ENCODE measurements at places on chromosomes 5 and 9.

DNA sequence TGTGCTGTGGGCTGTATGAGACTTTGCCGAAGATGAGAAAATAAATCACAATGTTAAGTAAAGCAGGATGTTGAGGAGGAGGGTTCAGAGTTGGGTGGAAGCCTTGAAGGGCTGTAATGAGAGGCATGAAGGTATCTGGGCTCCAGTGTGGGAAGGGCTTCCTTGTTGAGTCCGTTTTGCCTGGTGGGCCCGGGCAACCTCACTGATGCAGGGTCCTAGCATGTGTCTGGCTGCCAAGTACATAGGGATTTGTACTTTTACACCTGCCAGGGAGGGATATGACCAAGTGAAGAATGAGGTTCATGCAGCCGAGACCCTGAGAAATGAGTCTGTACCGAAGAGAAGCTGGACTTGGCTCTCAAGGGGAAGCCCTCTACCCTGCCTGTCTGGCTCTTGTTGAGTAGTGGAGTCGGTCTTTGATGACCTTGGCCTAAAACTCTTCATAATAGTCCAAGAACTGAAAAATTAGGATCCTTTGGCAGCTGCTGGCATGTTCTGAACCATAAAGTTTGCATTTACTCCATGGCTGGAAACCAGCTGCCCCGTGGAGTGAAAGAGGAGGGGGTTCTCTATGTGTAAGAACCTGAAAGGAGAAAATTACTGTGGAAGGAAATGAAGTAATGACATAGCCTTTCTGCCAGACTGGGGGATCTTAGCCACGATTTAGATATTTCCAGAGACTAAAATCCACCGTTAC, 59.0 kb upstream of the DPYSL3 start:
- no peak for DNase-seq

- no peak for DNase-seq
Measured at GRCh38 chr5:33072726-33073125, 361.6 kb downstream of the NPR3 start.

DNA sequence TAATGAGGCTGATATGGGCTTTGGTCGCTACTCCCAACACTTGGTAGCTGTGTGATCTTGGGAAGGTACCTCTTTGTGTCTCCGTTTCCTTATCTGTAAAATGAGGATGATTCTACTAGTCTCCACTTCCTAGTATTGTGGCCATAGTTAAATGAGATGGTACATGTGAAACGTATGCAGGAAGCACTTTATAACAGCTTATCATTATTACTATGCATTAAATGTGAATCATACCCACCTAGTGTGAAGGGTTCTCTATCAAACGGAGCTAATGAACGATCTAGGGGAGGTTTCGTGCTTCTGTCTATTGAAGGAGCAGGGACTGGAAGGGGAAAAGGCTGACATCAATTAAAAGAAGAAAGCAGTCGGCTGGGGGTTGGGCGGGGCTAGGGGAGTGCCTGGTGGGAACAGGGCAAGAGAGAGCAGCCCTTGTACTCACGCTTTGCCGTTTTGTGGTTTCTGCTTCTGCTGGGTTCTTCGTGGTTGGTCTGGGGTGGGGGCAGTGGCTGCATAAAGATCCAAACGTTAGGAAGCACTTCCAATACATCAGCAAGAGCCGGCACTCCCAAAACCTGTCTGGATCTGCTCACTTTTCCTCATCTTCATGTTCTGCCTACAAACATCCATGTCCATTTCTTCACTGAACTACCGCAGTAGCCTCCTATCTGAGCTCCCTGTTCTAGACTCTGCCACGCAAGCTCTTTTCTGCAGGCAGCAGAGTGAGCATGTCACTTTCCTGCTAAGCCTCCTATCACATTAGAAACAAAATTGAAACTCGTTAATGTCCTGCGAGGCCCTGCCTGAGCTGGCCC, 30.8 kb downstream of the LCP2 start:
- no peak for DNase-seq

GRCh38 chr5:97635553-97635952, 452.5 kb upstream of the RIOK2 start:
- DNase-seq, result no peak

- DNase-seq, result no peak
Measured at GRCh38 chr9:126668058-126668457, 54.3 kb downstream of the LMX1B start.

- DNase-seq, result no peak
Measured at GRCh38 chr5:169003721-169004541, 297.0 kb downstream of the SLIT3 start.

- no peak for DNase-seq
Measured at GRCh38 chr5:128228008-128228407, 144.4 kb downstream of the SLC12A2 start.

GRCh38 chr5:10232386-10232785, 17.3 kb downstream of the ATPSCKMT start:
- no peak for DNase-seq

DNA sequence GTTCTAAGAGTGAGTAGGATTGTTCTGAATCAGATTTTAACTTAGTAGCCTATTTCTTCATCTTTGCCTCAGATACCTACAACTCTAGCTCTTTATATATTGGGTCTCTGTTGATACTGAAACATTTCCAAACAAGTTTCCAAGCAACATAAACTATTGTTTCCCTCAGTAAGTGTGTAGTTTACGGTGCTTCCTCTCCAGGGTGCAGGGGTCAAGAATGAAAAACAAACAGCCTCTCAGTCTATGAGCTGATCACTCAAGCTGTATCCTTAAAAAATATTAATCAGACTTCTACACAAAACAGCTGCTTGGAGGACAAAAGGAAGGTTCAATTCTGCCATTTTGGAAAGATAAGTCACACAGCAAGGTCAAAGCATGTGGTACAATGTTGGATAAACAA, 75.0 kb downstream of the ADAMTS12 start:
- no peak for DNase-seq

DNA sequence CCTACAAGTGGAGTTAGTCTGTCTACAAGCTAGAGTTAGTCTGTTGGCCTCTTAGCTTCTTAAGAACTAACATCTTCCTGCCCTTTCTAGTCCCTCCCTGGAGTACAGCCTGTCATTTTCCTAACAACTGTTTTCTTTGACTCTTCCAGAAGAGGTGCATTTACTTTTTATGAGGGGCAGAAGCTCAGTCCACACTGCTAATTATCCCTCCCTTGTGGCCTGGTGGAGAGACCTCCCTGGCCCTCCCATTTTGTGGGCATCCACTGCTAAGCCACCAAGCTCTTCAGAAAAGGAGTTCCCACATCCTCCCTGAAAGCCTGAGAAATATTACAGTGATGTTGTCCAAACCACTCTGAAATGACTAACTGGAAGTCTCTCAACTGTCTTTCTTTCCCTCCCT, 8.0 kb downstream of the MAP1B start:
- no peak for DNase-seq

DNA sequence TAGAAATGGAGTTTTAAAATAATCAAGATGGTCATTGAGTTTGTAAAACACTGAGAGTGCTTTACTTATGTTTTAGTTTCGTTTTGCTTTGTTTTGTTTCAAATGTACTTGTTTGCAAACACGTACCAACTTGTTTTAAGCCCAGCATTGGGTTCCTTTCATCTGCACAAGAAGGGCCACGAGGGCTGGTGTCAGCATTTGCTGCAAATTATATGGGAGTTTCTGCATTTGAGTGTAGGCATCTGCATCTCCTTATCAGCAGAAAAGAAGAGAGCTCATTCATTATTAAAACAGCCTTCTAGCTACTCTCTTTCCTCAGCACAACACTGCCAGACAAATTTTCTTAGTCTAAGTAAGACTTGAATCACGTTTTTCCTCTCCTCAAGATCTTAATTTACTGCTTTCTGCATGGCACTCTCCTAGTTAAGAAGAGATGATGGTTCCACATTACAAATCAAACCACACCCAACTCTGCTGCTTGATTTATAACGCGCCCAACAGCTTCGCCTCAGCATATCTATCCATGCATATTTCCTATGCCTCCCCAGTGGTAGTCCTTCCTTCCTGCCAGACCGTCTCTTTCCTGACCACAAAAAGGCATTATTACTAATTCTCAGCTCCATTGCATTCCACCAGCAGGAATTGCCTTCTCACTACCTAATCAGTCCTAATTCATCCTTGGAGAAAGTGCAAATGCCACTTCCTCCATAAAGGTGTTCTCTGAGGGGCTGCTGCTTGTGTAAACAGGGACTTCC, 95.2 kb upstream of the CAST start:
- no peak for DNase-seq

Data from globus pallidus (tissue), 1 donor.